PC-9 (cell line): ENCODE measurements at places on chromosomes 4 and X. TPM values are rescaled to one million over a fixed set of nuclear protein-coding genes. Genes with fewer than 3 reads are reported as not detected.
A peak's percentile ranks its signal among the peaks of the same experiment; 100 is the strongest.

MMRN1 gene
- not detected in 2 replicates for total RNA-seq

SLC35A2 gene
- total RNA-seq = 24.1 and 29.6 TPM in 2 replicates

CLDN22 gene
- not detected in 2 replicates for total RNA-seq

DNA sequence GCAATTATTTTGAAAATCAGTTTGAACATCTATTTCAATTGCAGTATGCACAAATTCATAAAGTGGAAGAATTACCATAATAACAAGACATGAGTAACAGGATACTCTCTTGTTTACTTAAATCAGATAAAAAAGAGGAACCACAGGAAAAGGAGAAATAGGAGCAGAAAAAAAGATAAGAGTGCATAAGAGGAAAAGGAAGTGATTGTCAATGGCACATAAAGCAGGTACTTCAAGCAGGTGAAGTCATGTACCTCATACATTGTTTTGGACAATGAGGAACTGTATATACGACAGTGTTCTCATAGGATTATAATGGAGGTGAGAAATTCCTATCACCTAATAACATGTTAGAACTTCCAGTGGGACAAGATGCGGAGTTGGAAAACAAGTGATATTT lies 334.5 kb upstream of the PCDH7 start:
- no peak overlapping the region for H3K4me3 ChIP-seq
- H3K27ac ChIP-seq = no peak overlapping the region
- no peak for DNase-seq
- H3K27me3 ChIP-seq = no peaks in the 10 kb centered on the region
- no peaks in the 10 kb centered on the region for H3K36me3 ChIP-seq

NEIL3 gene
- 15.0 and 16.2 TPM in 2 replicates for total RNA-seq

GRCh38 chr4:153290134-153290533 lies 54.4 kb upstream of the MND1 start:
- H3K27me3 ChIP-seq = no peaks in the 10 kb centered on the region
- no peak overlapping the region for H3K27ac ChIP-seq
- no peak overlapping the region for H3K4me3 ChIP-seq
- peaks cover 9% of the 10 kb centered on the region; the same call in 1 of the 2 replicates for H3K36me3 ChIP-seq
- no peak for DNase-seq

DNA sequence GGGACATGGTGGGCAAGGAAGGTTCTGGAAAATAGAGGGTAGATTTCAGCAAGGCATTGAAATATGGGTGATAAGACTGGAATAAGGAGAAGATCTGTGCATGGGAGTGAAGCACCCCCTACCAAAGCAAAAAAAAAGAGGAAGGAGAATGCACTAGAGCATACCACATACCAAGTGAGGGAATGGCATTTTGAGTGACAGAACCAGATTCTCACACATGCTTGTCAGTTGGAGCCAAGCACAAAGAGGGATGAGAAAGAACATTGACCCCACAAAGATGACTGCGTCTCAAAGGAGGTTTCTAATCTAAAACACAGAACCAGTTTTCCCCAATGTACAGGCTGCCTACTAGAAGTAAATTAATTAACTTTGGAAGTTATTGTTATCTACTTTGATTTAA lies 140.3 kb upstream of the SMAD1 start:
- no peaks in the 10 kb centered on the region for H3K36me3 ChIP-seq
- H3K4me1 ChIP-seq = no peaks in the 10 kb centered on the region
- H3K4me3 ChIP-seq = no peak overlapping the region
- H3K27ac ChIP-seq = no peak overlapping the region
- no peak for DNase-seq

DNA sequence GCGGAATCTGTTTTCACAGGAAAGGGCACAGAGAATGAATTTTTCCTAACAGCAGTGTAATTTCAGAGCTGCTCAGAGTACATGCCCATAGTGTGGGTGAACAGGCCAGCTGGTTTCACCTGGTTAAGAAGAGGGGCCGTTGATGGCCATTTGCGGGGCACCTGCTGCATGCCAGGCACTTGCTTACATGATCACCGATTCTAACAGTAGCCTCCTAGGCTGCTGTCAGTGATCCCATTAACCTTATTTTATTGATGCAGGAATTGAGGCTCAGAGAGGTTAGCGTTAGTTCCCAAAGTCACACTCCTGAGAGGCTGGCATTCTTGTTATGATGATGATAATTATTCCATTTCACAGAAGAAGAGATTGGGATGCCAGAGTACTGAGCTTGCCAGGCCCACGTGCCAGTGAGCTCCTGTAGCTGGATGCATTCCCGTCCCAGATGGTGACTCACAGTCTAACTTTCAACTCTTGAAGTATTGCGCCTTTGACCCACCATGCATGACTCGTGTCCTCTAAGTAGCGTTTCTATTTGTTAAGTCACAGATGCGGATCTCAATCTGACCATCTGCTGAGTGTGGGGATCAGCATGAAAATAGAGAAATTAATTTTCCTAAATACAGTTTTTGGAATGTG lies 76.5 kb downstream of the PSAPL1 start:
- no peak overlapping the region for H3K4me3 ChIP-seq
- H3K36me3 ChIP-seq = no peaks in the 10 kb centered on the region
- no peaks in the 10 kb centered on the region for H3K27me3 ChIP-seq
- DNase-seq = peak; percentile 62
- H3K27ac ChIP-seq = no peak overlapping the region
- H3K4me1 ChIP-seq = peaks cover 5% of the 10 kb centered on the region

AWAT2 gene
- total RNA-seq = not detected in 2 replicates

DNA sequence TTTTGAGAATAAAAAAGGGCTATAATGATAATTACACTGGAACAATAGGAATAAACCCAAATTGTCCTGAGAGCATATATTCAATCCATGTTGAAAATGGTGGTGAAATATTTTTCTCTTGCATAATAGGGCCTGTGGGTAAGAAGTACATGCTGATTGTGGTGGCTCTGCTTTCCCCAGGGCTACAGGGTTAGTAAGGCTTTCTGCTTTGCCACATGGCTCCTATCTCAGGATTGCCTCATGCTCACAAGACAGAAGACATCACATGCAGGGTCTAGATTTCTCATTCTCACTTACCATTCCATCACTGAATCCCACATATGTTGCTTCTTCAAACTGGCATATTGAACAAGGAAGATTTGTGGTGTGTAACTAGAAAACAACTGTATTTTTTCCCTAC lies 12.4 kb upstream of the VEGFC start:
- no peaks in the 10 kb centered on the region for H3K27me3 ChIP-seq
- H3K27ac ChIP-seq = no peak overlapping the region
- no peaks in the 10 kb centered on the region for H3K36me3 ChIP-seq

- H3K27me3 ChIP-seq = no peaks in the 10 kb centered on the region
- H3K4me3 ChIP-seq = no peak overlapping the region
- no peak overlapping the region for H3K27ac ChIP-seq
- H3K4me1 ChIP-seq = no peaks in the 10 kb centered on the region
- no peak for DNase-seq
Measured at GRCh38 chr4:45030059-45030458, 303.7 kb upstream of the GNPDA2 start.

ARX gene
- total RNA-seq = not detected in 2 replicates

GRCh38 chrX:153468008-153468580 lies 2.3 kb downstream of the HAUS7 start:
- H3K36me3 ChIP-seq = no peaks in the 10 kb centered on the region
- DNase-seq = no peak
- H3K27me3 ChIP-seq = no peaks in the 10 kb centered on the region
- H3K27ac ChIP-seq = no peak overlapping the region
- no peaks in the 10 kb centered on the region for H3K4me1 ChIP-seq

DNA sequence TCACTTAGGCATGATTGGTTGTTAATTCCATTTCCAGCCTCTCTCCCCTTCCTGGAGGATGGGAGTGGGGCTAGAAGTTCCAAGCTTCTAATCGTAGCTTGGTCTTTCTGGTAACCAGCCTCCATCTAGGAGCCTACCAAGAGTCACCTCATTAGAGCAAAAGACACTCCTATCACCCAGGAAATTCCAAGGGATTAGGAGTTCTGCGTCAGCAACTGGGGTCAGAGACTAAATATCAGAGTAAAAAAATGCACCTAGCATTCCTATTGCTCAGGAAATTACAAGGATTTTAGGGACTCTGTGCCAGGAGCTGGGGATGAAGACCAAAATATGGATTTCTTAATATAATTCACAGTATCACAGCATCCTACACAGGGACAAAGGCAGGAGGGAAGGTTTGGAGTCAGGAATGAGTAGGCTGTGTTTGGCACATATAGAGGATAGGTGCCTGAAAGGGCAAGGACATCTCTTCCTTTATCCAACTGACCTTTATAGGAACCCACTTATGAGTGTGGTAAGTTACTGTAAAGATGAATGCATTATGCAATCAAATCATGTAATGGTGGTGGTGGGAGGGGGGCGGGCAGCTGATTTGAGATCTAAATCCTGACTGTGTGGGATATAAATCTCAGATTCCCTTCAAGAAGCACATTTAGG lies 30.5 kb upstream of the LIMCH1 start:
- no peak overlapping the region for H3K27ac ChIP-seq
- H3K36me3 ChIP-seq = peaks cover 20% of the 10 kb centered on the region
- DNase-seq = no peak

GRCh38 chr4:123250843-123251242 lies 145.8 kb upstream of the SPRY1 start:
- no peaks in the 10 kb centered on the region for H3K27me3 ChIP-seq
- H3K4me1 ChIP-seq = no peaks in the 10 kb centered on the region
- no peaks in the 10 kb centered on the region for H3K36me3 ChIP-seq
- no peak for DNase-seq

- no peaks in the 10 kb centered on the region for H3K4me1 ChIP-seq
- no peaks in the 10 kb centered on the region for H3K27me3 ChIP-seq
- DNase-seq = no peak
- no peaks in the 10 kb centered on the region for H3K36me3 ChIP-seq
- no peak overlapping the region for H3K27ac ChIP-seq
Measured at GRCh38 chr4:15754323-15754722, 23.8 kb upstream of the CD38 start.

DNA sequence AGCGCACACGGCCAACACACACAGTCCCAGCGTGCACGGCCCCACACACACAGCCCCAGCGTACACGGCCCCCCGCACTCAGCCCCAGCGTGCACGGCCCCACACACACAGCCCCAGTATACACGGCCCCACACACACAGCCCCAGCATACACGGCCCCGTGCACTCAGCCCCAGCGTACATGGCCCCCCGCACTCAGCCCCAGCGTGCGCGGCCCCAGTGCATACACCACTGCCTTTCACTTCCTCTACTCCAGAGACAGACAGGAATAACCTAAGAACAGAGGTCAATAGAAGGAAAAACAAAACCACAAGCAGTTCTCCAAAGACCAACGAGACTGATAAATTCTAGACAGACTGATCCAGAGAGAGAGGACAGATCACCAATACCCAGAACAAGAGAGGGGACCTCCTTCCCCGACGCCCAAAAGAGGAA lies 17.1 kb downstream of the GAK start:
- H3K4me3 ChIP-seq = no peak overlapping the region
- H3K27ac ChIP-seq = no peak overlapping the region
- DNase-seq = no peak
- no peaks in the 10 kb centered on the region for H3K4me1 ChIP-seq
- H3K36me3 ChIP-seq = 0 out of 2 replicates have a peak, but pooled peaks cover 4% of the 10 kb centered on the region
- H3K27me3 ChIP-seq = no peaks in the 10 kb centered on the region

DNA sequence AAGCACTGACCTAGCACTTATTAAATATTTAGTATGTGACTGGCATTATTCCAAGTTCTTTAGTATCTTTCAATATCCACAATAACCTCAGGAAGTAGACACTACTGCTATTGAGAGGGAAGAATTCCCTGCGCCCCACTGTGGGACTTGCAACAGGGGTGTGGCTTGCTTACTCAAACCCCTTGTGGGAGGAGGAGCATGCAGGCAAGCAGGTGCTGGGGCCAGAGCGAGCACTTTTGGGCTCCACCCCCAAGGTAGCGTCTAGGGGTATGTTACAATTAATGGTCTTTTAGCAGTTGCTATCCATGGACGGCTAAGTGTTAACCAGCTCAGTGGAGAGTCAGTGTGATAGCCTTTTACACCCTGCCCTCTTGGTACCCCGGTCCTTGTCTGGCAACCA lies 50.7 kb downstream of the FAM13A start:
- no peak overlapping the region for H3K27ac ChIP-seq
- no peaks in the 10 kb centered on the region for H3K36me3 ChIP-seq
- DNase-seq = no peak
- H3K27me3 ChIP-seq = no peaks in the 10 kb centered on the region

DNA sequence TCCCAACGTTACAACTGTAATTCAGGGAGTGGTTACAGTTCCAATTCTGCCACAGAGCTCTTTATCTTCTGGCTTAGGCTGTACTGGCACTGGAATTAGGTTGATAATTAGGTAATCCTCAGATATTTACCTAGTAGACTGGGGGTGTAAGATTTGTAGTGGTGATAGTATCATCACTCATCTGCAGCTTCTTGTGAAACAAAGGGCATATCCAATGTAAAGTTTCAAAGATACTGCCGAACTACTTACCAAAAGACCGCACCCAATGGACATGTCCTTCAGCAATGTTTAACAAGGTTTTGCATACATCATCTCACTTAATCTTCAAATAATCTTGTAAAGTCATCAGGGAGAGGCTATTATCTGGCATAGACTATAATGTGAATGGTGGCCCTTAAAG lies 20.8 kb downstream of the ADGRG4 start:
- no peaks in the 10 kb centered on the region for H3K27me3 ChIP-seq
- no peak for DNase-seq
- no peak overlapping the region for H3K27ac ChIP-seq
- no peaks in the 10 kb centered on the region for H3K4me1 ChIP-seq
- H3K36me3 ChIP-seq = no peaks in the 10 kb centered on the region
- no peak overlapping the region for H3K4me3 ChIP-seq

GRCh38 chrX:72492499-72492898 lies 80.1 kb downstream of the HDAC8 start:
- no peak overlapping the region for H3K27ac ChIP-seq
- DNase-seq = no peak
- H3K4me1 ChIP-seq = no peaks in the 10 kb centered on the region
